Stromal cell of bone marrow (primary cell): ENCODE measurements at places on chromosomes 6 and 20.

- DNase-seq: no peak
These were observed 21.7 kb downstream of the CPXM1 start for GRCh38 chr20:2778602-2779321.

DNA sequence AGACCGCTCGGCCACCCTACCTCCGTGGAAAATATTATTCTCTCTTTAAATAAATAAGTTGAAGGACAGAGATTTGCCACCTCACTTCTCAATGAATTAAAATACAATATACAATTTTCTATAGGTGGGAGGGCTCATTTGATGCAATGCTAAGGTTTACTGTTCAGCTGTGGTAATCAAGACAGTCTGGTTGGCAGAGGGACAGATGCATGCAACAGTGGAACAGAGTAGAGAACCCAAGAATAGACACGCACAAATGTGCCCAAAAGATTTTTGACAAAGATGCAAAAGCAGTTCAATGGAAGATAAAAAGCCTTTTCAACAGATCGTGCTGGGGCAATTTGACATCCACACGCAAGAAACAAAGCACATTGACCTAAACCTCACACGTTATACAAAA is 145.2 kb downstream of the CEBPB start:
- DNase-seq: no peak

- no peak for DNase-seq
These were observed 36.8 kb upstream of the ZBP1 start for GRCh38 chr20:57656821-57657534.

DNA sequence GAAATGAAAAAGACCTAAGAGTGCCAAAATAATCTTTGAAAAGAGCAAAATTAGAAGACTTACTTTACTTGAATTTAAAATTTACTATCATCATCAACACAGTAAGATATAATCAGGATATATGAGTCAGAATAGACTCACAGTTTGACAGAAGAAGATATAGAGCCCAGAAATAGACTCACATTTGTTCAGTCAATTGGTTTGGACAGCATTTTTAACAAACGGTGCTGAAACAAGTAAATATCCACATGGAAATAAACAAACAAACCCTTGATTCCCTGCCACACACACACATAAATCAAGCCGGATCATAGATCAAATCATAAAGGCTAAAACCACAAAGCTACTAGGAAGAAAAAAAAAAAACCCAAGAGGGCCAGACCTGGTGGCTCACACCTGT is 291.1 kb downstream of the ADGRG6 start:
- DNase-seq: no peak

GRCh38 chr6:53250176-53251032 is 98.3 kb downstream of the ELOVL5 start:
- DNase-seq: peak; percentile 70

DNA sequence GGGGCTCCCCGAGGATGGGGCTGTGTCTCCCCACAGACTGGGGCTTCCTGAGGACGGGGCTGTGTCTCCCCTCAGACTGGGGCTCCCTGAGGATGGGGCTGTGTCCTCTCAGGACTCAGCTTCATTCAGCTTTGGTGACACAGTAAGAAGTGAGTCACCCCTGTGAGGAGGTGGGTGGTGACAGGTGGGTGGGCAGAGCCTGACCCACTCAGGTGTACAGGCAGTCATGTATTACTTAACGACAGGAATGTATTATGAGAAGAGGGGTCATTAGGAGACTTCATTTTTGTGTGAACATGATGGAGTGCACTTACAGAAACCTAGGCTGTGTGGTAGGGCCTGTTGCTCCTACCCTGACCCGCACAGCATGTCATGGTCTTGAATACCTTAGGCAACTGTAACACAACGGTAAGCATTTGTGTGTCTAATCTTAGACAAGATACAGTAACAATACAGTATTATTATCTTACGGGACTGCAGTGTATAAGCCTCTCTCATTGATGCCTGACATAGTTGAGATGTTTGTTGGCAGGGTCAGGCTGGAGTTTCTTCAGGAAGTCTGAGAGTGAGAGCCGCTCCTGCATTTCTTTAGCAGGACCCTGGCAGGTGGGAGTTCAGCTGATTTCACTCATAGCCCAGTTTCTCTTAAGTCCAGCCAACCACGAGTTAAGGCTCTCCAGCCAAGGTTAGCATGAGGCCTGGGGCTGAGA is 10.9 kb upstream of the PGC start:
- DNase-seq: no peak

- DNase-seq: no peak
These were observed 140.9 kb downstream of the PHACTR3 start for GRCh38 chr20:59745201-59745600.

GRCh38 chr6:148041546-148041945 is 301.1 kb upstream of the SASH1 start:
- DNase-seq: no peak

GRCh38 chr6:122337645-122338044 is 61.8 kb upstream of the HSF2 start:
- no peak for DNase-seq

- DNase-seq: no peak
These were observed 13.0 kb upstream of the MUC22 start for GRCh38 chr6:30997301-30997700.

DNA sequence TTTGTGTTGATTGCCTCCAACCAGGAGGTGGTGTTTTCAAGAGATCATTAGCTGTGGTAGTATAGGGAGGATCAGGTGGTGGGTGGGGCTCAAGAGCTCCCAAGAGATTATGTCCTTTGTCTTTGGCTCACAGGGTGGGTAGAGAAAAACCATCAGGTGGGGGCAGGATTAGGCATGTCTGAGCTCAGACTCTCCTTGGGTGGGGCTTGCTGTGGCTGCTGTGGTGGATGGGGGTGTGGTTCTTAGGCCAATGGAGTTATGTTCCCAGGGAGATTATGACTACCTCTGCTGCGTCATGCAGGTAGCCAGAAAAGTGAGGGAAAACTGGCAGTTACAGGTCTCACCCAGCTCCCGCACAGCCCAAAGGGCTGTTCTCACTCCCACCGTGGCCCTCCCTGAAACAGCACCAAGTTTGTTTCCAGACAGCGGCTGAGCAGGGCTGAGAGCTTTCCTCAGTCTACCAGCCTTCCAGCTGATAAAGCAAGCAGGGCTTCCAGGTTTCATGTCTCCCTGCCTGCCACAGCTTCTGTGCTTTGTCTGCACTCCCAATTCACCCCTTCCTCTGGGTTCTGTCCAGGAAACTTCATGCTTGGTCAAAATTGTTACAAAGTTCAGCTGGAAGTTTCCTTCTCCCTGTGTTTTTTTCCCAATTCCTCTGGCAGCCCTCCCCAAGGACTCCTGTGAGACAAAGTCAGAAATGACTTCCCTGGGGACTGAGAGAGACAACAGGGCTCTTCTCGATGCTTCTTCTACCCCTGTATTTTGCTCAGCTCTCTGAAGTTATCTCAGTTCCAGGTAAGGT is 481.1 kb upstream of the MAN1A1 start:
- DNase-seq: no peak

DNA sequence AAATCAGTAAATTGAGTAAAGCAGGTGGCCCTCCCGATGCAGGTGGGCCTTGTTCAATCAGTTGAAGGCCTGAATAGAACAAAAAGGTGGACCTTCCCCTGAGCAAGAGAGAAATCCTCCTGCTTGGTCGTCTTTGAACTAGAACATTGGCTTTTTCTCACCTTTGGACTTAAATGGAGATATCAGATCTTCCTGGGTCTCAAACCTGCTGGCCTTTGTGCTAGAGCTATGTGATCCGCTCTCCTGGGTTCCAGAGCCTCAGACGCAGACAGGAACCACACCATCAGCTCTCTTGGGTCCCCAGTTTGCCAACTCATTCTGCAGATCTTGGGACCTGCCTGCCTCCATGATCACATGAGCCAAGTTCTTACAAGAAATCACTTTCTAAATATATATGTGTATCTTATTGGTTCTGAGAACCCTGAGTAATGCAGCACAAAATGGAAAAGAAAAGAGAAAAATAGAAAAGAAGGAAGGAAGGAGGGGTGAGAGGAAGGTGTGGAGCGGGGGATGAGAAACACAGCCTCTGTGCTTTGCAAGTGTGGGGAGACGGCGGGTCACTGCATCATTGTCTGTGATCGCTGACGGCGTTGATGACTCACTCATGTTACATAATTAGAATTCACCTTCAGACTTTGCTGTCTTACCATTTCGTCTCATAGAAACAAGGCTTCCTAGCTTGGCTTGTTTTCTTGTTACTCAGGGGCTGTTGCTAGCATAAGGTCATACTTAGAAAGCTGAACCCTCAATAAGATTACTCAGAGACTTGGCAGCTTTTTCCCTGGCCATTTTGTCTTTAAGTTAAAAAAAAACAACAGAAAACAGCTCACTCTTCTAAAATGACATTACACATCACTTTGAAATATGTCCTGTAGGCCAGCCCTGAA is 85.7 kb upstream of the NEDD9 start:
- DNase-seq: peak; percentile 97

DNA sequence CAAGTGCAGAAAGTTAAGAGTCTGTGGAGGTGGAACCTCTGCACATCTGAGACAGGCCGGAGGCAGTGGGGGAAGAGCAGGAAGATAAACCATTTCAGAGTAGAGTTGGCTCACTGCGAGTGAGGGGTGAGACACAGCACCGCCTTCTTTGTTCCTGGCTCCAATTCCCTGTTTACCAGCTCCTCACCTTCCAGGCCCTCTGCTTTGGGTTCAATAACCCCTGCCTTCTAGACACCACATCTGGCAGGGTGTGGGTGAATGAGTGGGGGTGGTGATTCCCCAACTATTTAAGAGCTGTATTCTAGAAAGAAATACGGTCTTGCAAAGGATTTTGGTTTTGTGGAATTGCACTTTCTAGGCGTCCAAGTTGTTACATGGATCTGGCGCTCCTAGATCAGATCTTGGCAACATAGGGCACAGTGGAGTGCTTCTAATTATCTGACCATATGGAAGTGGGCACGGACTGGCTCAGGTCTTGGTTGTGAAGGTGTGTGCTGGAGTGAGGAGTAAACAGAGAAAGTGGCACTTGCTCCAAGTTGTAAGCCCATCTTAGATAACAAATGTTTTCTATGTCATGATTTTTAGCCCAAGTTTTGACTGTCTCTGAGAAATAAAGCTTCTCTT is 141.6 kb upstream of the NRN1 start:
- no peak for DNase-seq

DNA sequence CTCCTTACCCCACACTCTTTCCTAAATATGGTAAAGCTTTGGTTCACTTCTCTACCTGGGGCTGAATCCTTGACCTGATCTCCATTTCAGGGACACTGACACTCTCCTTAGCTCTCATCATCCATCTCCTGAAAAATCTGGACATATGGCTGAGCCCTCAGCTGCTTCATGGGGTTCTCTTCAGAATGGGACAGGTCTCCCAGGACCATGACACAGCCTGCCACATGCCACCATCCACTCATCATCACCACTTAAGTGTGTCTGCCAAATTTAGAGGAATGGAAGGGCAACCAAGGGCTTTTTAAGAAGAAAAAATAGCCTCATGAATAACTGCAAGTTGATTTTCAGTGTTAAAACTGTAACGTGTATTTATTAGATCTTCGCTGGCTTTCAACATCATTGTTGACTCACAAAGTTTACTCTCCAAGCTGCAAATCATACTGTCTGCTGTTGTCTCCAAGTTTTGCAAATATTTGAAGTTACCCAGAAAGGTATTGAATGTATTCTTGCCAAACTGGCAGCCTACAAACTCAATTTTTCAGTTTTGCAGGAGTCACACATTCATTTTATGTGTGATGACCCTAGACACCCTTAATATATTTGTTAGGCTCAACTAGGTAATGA is 41.1 kb downstream of the HS3ST5 start:
- no peak for DNase-seq

DNA sequence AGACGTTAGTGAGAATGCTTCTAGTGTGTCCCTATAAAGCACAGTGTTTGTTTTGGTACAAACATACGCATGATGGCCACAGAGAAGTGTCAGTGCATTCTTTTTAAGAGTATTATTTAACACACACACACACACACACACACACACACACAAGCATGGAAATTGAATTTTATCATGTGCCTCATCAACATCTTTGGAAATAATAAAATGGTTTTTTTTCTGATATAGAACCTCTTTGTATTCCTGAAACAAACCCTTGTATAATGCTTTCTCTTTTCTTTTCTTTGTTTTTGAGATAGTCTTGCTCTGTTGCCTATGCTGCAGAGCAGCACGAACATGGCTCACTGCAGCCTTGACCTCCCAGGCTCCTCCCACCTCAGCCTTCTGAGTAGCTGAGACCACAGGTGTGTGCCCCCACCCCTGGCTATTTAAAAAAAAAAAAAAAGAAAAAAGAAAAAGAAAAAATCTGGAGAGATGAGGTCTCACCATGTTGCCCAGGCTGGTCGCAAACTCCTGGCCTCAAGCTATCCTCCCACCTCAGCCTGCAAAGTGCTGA is 116.2 kb upstream of the SYNDIG1 start:
- DNase-seq: no peak

DNA sequence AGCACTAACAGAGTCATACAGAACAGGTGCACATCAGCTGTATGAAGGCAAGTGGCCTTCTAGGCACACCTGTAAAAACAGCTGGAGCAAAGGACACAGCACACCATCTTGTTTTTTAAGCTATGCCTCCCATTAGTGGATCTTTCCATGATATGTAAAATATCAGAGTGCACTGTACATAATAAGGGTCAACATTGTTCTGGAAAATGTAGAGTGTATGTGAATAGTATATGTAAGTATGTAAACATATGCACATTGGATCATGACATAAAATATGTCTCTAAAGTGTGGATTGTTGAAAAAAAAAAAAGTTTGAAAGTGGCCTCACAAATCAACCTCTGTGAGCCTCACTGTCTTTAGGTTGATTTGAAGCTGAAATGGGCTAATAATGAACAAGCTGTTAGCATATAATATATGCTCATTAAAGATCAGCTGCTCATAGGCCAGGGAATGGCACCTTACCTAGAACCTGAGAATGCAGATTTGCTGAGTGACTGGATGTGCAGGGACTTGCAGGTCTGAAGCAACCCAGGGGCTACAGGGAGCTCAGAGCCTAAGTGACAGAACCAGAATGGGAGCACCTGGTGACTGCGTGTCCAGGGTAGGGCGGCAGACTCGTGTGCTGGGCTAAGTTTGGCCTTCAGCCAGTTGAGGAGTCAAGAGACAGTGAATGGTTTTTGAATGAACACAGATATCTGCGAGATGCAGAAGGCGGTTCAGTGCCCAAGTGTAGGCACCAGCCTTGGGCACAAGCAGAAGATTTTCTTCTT is 198.6 kb downstream of the TMEM242 start:
- no peak for DNase-seq

DNA sequence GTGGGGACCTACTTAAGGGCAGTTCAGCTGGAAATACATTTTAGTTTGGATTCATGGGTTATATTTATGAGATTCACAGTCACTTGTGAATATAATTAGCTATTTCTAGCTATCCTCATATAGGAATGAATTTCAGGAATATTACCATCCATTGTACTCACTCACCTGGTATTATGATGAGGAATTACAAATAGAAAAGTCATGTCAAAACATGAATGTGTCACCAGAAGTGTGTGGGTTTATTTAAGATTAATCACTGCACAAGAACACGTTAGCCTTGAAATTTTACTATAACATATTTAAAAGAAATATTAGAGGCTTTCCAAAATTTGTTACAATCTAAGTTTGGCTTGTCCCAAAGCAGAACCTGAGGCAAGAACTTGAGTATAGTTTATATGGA is 510.5 kb downstream of the PHF3 start:
- no peak for DNase-seq

GRCh38 chr6:113315879-113316278 is 541.3 kb upstream of the MARCKS start:
- no peak for DNase-seq
